Bone marrow (tissue), 2 donors: ENCODE measurements at places on chromosomes 13 and 19.

- DNase-seq = no peak
These were observed 126.9 kb downstream of the FGF9 start for GRCh38 chr13:21797736-21798135.

DNA sequence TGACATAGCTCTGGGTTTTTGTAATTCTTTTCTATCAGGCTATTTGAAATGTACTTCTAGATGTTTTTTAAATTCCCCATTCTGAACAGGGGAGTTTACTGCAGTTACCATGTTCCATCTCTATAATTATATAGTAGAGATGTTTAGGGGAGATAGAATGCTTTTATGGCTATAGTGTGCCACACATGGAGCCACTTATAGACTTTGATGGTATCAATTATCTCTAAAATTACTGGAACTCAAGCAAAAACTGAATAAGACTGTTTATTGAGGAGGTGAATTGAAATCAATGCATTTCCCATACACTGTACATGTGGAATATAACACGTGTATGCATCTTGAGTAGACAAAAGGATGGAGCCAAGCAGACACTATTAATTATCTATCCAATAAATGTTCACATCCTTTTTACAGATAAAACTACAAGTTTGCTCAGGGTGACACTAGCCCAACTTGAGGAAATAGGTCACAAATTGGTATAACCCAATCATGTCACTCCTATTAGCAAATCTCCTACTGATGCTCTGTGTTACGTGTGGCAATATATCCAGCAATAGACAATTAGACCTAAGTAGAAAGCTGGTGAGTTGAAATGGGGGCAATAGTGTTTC is 1882.6 kb downstream of the PCDH9 start:
- DNase-seq = no peak

- no peak for DNase-seq
These were observed 605.7 kb downstream of the DACH1 start for GRCh38 chr13:71261256-71261655.

DNA sequence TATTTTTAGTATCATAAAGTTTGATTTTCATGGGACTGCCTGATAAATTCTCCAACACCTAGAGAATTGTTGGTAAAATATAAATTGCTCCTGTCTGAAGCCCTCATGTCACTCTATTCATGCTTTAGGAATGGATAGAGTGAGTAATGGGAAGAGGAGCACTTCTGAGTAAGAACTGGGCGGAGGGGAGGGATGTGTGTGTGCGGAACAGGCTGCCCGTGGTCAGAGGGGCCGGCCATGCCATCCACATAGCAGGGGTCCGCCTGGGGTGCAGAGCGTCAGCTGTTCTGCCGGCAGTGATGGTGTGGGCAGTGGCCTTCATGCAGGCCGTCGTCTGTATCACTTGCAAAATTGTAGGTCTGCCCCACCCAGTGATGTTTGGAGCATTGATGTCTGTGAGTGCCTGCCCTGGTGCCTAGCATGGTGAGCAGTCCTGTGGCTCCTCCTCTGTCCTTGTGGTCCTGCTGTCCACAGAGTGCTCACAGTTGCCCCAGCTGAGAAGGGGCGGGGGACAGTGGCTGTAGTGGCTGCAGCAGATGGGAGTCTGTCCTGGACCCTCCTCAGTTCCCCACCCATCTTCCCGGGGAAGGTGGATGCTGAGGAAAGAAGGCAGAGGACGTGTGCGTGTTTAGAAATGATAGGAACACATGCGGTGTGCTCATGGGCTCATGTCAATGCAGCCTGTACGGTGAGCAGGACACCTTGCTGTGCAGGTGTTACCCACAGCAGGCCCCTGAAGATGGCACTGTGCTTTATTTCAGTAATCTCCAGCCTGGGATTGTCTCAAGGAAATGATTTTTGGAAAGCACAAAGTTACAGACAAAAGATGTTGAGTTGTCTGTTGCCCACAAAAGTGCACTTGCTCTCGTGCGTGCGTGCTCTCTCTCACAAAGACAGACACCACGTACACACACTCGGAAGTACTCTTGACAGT is 49.4 kb upstream of the TEX29 start:
- no peak for DNase-seq

- DNase-seq = no peak
These were observed 3.0 kb upstream of the ZNF628 start for GRCh38 chr19:55473225-55474012.

GRCh38 chr13:83819156-83819555 is 63.1 kb downstream of the SLITRK1 start:
- no peak for DNase-seq

GRCh38 chr13:22141716-22142115 is 470.8 kb downstream of the FGF9 start:
- no peak for DNase-seq

- DNase-seq = no peak
These were observed 22.5 kb upstream of the PLA2G4C start for GRCh38 chr19:48133094-48133493.

- no peak for DNase-seq
These were observed 22.4 kb downstream of the RANBP3 start for GRCh38 chr19:5955636-5955935.

GRCh38 chr13:23861310-23861709 is 27.9 kb downstream of the MIPEP start:
- no peak for DNase-seq

GRCh38 chr13:36341718-36342117 is 4.5 kb downstream of the SPART start:
- no peak for DNase-seq
